ENCODE measurements at places on chromosomes 5 and 9.

DNA sequence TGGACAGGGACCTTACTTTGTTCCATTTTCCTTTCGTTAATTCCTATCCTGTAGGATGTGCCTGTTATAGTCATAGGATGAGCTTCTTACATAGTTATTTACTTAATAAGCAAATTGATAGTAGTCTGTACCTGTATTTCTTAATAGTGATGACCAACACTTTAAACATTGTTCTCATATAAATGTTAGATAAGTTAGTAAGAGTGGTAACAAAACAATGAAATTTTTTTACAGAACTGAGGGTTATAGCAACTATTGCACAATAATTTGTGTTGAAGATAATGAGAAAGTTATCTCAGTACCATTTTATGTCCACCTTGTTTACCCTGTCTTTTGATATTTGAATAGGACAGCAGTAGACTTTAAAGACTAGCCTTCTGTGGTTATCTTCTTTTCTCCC, 162.9 kb upstream of the ELL2 start:
- DNase-seq = no peak

- DNase-seq = no peak
Observed at GRCh38 chr5:53024535-53024934, 35.4 kb downstream of the ITGA2 start.

GRCh38 chr9:15999422-16000339, 446.8 kb downstream of the CCDC171 start:
- peak; percentile 59 for DNase-seq

DNA sequence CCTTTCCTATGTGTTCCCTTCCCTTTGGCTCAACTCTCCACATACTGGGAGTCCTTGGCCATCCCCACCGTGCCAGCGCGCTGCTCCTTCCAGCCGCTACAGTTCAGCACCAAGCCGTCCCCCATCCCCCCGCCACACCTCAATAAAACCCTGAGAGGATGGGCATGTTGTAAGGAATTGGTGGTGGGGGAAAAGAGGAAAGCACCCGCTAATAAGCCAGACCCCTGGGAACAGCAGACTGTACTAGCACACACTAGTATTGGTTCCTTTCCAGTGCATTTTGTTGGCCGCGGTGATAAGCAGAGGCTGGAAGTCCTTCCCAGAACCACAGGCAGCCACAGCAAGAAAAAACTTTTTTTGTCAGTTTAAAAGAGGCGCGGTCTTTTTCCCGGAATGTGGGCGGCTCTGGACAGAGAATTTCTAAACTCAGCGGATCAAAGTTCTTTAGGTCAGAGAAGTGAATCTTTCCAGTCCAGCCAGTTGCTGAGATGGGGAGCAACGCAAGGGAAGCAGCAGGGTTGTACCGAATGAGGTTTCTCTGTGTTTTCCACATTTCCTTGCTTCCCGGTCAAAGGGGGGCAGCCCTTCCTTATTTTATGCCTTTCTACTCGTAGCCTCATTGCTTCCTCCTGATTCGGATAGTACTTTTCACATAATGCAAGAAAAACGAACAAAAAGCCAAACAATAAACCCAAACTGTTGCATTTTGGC, 2.1 kb downstream of the CHSY3 start:
- peak; percentile 45 for DNase-seq

GRCh38 chr5:161420521-161420920, 126.0 kb downstream of the GABRB2 start:
- no peak for DNase-seq

- no peak for DNase-seq
Observed at GRCh38 chr5:143679777-143680176, 132.2 kb upstream of the HMHB1 start.

DNA sequence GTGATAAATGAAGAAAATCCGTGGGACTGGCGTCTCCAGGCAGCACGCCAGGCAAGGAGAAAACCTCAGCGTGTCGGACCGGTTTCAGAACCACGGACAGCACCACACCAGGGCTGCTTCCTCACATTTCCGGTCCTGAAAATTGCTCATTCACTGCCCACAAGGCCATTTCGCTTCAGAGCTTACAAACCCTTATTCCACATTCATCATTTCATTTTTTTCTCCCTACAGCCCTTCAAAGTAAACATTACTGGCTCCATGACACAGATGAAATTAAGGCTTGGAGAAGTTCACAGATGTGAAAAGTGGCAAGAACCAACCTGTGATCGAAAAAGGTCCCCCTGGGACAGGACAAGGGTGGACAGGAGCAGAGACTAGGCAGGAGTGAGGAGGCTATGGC, 1.5 kb upstream of the GPRIN1 start:
- peak; percentile 30 for DNase-seq

- DNase-seq = no peak
Observed at GRCh38 chr9:121288673-121289025, 20.7 kb downstream of the GSN start.

- no peak for DNase-seq
Observed at GRCh38 chr9:127786773-127787104, 905 bp downstream of the CDK9 start.

DNA sequence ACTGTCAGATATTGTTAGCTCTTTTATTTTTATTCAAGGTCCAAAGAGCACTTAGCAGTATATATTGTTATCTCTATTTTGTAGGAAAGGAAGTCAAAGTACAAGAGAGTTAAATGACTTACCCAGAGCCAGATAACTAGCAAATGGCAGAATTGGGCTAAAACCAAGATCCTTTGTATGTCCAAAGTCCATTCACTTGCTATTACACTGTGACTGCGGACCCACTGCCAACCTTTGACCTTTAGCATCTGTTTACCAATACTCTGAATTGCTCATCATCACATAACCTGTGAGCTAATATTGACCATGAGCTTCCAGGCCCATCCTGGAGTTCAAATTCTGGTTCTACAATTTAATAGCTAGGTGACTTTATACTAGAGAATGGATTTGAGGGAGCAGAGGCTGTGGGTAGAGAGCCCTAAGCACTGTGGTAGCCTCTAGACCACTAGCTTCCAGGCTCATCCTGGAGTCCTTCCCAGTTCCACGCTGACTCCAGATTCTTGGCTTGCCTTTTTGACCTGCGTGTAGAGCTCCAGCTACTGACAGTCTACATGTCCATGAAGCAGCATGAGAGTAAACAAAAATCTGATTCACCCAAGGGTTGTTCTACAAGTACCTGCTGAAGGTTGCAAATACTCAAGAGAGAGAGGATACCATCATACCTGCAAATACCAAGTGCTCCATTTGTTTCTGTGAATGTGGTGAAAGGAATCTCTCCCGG, 424.0 kb downstream of the SH3GL2 start:
- no peak for DNase-seq

DNA sequence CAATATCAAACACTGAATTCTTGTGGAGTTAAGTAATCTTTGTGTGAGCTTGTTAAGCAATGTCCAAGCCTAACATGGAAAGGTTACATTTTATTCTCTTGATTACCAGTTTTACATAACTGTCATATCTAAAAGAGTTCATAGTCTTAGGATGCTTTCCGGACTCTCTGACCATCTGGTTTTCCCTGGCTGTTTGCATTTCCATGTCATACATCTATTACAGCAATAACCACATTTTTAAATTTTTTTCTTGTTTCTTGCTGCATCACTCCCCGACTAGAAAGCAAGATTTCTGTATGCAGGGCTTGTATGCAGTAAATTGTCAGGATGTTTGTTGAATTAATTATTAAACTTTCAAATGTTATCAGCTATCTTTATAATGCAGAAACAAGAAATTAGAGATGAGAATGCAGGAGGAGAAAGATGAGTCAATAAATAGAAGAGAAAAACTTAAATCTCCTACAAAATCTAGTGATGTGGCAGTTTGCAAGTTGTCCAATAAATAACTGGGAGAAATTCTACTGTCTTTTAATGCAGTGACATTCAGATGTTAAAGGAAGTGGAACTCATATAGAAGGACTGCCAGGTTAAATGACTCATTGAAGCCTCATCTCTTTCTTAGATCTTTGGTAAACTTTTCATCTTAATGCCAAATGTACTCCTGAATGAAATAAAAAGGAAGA, 179.6 kb upstream of the SGCD start:
- no peak for DNase-seq

Measured in amniotic stem cell (primary cell).